ENCODE measurements at places on chromosomes 5 and 9.
A peak's percentile ranks its signal among the peaks of the same experiment; 100 is the strongest.

- peak; percentile 45 for DNase-seq
These were observed at the start of gene CXCL14 for GRCh38 chr5:135578685-135579341. Gene CXCL14, minus strand, starts transcription at chr5:135578991. Its CDS starts 213 bp downstream, at chr5:135578778.

- DNase-seq: no peak
These were observed 4.2 kb downstream of the SLC1A3 start for GRCh38 chr5:36610621-36611020.

- no peak for DNase-seq
These were observed 6.6 kb downstream of the PDZD2 start for GRCh38 chr5:31645420-31646081.

- no peak for DNase-seq
These were observed 119.8 kb downstream of the ENTREP1 start for GRCh38 chr9:69444791-69445190.

DNA sequence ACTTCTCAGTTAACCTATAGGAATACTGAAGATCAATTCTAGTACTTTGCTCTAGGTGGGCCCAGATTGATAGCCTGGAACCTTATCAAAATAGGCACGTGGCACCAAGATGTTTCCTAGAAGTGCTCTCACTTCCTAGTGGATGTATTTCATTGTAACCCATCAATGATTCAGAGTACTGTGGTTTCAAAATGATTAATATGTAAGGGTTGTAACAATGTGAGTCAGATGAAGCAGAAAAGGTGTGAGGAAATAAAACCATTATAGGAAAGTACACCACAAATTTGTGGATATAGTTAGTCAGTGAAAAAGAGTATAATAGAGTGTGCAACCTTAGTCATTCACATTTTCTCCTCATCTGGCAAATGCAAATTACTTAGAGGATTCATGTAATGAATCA lies 177.3 kb upstream of the FST start:
- DNase-seq: no peak

GRCh38 chr9:107190061-107190935 lies 92.8 kb upstream of the RAD23B start:
- DNase-seq: no peak

- DNase-seq: no peak
These were observed 170.7 kb downstream of the TSSK1B start for GRCh38 chr5:113264046-113264445.

DNA sequence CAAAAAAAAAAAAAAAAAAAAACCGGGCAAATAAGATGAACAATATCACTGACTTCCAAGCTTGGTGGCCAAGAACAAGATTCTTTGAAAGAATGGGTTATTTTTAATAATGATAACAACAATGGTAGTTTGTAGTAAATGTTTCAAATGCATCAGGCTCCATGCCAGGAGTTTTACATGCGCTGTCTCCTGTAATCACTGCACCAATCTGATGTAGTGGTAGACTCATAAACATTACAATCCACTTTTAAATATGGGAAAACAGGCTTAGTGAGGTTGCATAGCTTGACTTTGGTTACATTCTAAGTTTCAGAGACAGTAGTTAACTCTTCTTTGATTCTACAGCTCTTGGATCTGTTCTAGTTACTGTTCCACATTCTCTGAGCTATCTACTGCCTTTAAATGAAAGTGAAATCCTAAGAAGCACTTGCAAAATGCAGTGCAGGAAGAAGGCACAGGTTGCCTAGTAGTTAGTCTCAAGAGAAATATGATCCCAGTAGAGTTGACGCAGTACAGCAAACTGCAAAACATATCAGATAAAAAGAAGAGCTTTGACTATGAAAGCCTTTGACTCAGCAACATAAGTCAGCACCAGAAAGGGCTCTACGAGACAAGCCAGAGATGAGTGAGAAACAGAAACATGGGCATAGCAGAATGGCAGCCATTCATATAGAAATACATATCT lies 62.1 kb downstream of the PDE4D start:
- DNase-seq: no peak

GRCh38 chr5:131280417-131280816 lies 16.6 kb downstream of the CDC42SE2 start:
- DNase-seq: no peak

- DNase-seq: no peak
These were observed 80.0 kb downstream of the OXCT1 start for GRCh38 chr5:41790038-41790776.

- DNase-seq: no peak
These were observed 202.1 kb downstream of the FBXL7 start for GRCh38 chr5:15702102-15702501.

GRCh38 chr9:79633558-79633957 lies 61.8 kb downstream of the TLE4 start:
- no peak for DNase-seq

- DNase-seq: no peak
These were observed 113.3 kb downstream of the MAPKAP1 start for GRCh38 chr9:125593581-125594222.

DNA sequence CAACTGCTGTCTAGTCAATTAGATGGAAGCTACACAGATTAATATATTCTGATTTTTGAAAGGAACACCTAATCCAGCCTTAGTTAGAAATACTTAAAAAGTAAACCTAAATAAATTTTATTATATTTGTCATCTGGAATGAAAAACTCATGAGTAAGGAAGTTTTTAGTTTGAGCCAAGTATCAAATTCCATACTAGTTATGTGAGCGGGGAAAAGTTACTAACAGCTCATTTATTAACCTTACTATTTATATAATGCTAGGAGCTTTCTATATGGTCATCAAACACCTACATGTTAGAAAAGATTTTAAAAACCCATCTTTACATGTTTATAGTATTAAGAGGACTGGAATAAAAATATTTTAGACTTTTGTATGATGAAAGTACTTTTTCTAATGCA lies 41.6 kb upstream of the POU5F2 start:
- DNase-seq: no peak

DNA sequence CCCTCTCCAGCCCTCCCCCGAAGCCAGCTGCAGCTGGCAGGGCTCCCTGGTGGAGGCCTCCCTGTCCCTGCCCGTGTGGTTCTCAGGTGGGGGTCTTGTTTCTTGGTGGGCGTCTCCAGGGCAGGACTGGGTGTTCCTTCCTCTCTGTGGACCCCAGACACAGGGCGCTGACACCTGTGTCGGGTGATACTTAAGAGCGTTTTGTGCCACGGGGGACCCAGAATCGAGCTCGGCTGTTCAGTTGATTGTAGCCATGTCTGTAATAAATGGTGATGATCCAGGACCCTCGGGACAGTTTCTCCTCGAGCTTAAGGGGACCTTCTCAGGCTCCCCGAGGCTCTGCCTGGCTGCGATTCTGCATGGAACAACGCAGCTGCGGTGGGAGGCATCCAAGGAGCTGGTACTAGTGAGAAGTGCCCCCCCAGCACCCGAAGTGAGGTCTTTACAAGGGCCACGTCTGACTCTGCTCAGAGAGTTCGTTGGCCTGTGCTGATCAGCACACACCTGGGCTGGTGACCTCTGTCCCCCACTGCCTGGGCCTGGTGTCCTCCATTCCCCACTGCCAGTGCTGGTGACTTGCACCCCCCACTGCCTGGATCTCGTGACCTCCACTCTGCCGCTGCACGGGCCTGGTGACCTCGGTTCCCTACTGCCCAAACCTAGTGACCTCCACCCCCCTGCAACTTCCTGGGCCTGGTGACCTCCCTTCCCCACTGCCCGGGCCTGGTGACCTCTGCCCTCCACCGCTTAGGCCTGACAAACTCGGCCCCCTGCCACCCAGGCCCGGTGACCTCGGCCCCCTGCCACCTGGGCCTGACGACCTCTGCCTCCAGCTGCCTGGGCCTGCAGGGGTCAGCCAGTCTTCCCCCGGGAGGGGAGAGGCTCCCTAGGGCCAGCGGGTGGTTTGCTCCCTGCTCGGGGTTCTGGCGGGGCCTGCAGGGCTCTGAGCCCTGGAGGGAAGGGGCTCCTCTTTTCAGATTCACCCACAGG lies 36.0 kb downstream of the NDUFS6 start:
- no peak for DNase-seq

- DNase-seq: peak; percentile 25
These were observed 1.0 kb downstream of the ADAMTS19 start for GRCh38 chr5:129460936-129461710.

DNA sequence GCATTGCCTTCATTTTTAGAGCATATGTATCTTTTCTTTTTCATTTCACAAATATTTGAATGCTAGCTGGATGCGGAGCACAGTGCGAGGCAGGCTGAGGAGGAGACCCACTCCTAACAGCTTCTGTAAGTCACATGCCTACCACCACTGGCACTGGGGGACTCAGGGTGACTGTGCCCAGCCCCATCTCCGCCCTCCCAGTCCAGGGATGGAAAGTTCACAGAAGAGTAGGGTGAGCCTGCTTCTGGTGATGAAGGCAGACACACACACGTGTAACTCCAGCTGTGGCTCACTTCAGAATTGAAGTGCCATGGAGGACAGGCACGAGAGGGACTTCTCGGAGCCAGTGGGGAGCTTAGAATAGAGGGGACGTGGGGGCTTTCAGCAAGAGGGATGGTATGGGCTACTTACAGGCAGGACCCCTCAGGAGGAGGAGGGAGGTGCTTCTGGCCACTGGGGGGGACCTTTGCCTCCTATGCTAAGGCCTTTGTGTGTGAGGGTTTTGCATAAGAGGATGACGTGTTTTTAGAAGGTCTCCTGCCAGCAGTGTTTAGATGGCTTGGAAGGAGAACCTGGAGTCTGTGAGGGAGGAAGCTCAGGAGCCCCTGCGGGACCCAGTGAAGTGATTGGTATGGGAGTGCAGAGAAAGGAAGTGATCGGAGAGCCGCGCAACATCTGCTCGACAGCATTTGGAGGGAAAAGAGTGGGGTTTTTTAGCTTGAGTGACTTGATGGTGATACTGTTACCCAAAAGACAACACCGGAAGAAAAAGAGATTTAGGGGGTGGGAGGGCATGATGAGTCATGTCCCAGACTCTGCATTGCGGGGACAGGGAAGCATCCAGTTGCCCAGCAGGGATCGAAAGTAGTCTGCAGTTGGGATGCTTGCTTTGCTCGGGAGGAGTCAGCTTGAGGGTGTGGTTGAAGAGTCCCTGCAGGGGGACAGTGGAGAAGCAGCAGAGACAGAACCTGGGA lies 163.5 kb upstream of the OTULINL start:
- no peak for DNase-seq

DNA sequence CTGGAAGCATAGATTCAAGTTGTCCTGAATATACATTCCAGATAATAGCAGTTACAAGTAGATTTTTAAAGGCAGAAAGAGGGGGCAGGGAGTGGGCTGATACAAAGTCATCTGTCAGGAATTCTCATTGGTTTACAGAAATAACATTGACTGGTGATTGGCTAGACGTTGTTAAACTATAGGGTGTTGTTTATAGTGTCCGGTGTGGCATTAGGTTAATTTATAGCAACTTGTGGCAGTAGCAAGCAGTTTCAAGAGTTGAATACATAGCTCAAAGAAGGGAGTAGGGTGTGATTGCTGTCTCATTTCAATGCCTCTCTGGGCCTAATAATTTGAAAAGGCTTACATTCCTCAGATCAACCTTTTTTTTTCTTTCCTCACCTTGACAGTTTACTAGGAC lies 10.7 kb upstream of the POC5 start:
- DNase-seq: no peak

GRCh38 chr9:71916834-71917534 lies 5.5 kb downstream of the C9orf85 start:
- no peak for DNase-seq

DNA sequence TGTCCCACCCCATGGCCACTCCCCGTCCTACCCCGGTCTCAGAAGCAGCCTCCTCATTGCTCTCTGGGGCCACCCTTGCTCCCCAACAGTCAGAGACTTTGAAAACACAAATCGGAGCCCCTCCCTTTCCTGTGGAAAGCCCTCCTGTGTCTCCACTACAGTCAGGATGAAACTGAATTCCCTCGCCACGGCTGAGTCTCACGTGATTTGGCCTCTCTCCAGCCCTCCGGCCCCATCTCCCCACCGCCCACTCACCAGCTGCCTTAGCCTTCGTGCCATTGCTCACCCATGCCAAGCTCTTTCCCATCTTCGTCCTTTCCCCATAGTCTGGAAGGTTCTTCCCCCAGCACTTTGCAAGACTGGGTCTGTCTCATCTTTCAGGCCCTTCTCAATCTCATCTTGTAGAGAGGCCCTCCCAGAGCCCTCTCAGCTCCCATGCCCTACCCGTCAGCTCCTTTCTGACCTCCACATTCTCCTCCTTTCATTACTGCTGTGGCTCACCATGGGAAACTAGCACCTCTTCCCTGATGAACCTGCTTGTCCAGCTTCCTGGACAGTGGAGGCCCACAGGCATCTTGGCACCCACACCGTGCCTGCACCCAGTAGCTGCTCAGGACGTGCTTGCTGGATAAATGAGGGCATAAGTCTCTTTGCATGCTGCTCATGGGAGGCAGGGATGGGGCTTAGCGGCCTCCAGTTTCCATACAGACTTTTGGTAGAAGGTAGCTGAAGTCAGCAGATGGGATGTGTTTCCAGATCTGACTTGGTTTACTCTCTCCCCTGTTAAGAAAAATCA lies 126.4 kb upstream of the COL5A1 start:
- no peak for DNase-seq

GRCh38 chr9:135993409-135993742 lies 32.2 kb upstream of the UBAC1 start:
- DNase-seq: no peak

- no peak for DNase-seq
These were observed 258.3 kb downstream of the GADD45G start for GRCh38 chr9:89863141-89863540.

DNA sequence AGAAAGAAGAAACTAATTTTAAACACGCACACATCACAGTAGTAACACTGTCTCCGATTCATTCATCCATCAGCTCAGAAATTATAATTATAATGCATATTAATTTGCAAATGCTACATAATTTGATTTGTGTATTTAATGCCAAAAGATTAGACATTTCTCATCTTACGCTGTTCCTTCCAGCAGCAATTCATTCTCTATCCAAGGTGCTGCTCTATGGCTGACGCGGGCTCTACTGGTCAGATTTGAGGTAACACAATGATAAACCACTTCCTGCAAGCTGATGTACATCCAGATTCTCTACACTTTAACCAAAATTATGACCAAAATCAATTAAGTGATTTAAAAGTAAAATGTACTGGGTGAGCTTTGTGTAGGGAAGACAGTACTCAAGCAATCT lies 77.9 kb upstream of the ICE1 start:
- no peak for DNase-seq

- DNase-seq: no peak
These were observed 5.8 kb upstream of the NCS1 start for GRCh38 chr9:130166399-130166798.

DNA sequence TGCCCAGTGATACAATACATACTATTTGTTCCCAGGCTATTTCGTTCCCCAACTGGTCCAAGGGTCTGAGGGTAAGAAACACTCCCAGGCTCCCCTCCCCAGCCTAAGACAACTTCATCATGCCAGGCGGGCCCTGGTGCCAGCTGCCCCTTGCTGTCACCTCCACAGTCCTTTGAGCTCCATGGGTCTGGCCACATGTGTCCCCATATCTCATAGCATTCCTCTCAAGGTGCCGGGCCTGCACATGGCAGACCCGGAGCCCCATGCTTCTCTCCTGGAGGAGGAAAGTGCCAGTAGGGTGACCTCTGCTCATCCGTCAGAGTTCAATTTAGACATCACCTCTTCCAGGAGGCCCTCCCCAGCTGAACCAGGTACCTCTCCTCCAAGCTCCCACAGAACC lies 120.5 kb downstream of the C5orf15 start:
- no peak for DNase-seq
